Smooth muscle cell of the pulmonary artery (primary cell): ENCODE measurements at places on chromosomes 1 and 21. TPM values are rescaled to one million over a fixed set of nuclear protein-coding genes. Genes with fewer than 3 reads are reported as not detected.

The KCNJ9 gene
- total RNA-seq, result under 0.01 TPM in 1 of 2 replicates, not detected in the other

The C1orf216 gene
- 19.5 and 20.5 TPM in 2 replicates for total RNA-seq

The PGLYRP3 gene
- total RNA-seq, result not detected in 2 replicates

The PRCC gene
- 15.6 and 15.8 TPM in 2 replicates for total RNA-seq

The CCDC181 gene
- total RNA-seq, result 0.53 and 0.85 TPM in 2 replicates

The SH2D2A gene
- 0.13 TPM in 1 of 2 replicates, not detected in the other for total RNA-seq

The RNU1-1 gene
- under 0.01 TPM in 2 replicates for total RNA-seq

The CD164L2 gene
- not detected in 2 replicates for total RNA-seq

The ACTL8 gene
- total RNA-seq, result 0.07 TPM in 1 of 2 replicates, not detected in the other

The HRNR gene
- total RNA-seq, result not detected in 2 replicates

The SYT2 gene
- under 0.01 TPM in 1 of 2 replicates, not detected in the other for total RNA-seq

The SH2D1B gene
- not detected in 2 replicates for total RNA-seq

The GUCA2B gene
- not detected in 2 replicates for total RNA-seq

The AIRE gene
- 0.03 and 0.07 TPM in 2 replicates for total RNA-seq

The KRTAP6-1 gene
- not detected in 2 replicates for total RNA-seq

The POGZ gene
- total RNA-seq, result 27.8 and 37.4 TPM in 2 replicates
